ENCODE measurements at places on chromosomes 6 and 20. TPM values are rescaled to one million over a fixed set of nuclear protein-coding genes. Genes with fewer than 3 reads are reported as not detected.

The PRSS16 gene
- not detected for total RNA-seq

The TMEM244 gene
- total RNA-seq, result not detected

The GSS gene
- 40.7 TPM for total RNA-seq

The PPP1R3D gene
- 3.2 TPM for total RNA-seq

The DUSP15 gene
- total RNA-seq, result 13.0 TPM

The BANF2 gene
- total RNA-seq, result not detected

The SCRT2 gene
- not detected for total RNA-seq

The TXLNB gene
- total RNA-seq, result not detected

DNA sequence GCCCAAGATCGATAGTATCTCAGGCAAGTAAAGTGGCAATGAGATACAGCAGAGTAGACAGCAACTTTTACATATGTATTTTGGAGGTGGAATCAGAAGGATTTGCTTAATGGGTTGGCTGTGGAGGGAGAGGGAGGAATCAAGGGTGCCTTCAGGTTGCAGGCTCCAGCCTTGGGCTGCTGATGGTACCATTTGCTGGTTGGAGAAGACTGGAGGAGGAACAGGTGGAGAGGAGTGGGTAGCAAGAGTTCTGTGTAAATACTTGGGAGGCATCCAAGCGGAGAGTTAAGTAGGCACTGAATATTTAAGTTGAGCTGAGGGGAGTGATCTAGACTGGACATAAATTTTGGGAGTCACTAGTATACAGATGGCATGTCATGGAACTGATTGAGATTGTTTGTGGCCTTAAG, 5.2 kb downstream of the BICRAL start:
- peak overlapping the region; percentile 100 for H3K27ac ChIP-seq
- no peaks in the 10 kb centered on the region for H3K27me3 ChIP-seq
- H3K4me1 ChIP-seq, result peaks cover 4% of the 10 kb centered on the region
- no peak for DNase-seq
- no peaks in the 10 kb centered on the region for H3K36me3 ChIP-seq

- no peaks in the 10 kb centered on the region for H3K4me1 ChIP-seq
- H3K27me3 ChIP-seq, result no peaks in the 10 kb centered on the region
- H3K27ac ChIP-seq, result no peak overlapping the region
- DNase-seq, result no peak
These were observed 33.1 kb upstream of the CDYL start for GRCh38 chr6:4743062-4743461.

GRCh38 chr6:14070457-14070856, 47.1 kb upstream of the CD83 start:
- H3K36me3 ChIP-seq, result no peaks in the 10 kb centered on the region
- H3K4me3 ChIP-seq, result no peak overlapping the region
- no peaks in the 10 kb centered on the region for H3K4me1 ChIP-seq
- no peak for DNase-seq

DNA sequence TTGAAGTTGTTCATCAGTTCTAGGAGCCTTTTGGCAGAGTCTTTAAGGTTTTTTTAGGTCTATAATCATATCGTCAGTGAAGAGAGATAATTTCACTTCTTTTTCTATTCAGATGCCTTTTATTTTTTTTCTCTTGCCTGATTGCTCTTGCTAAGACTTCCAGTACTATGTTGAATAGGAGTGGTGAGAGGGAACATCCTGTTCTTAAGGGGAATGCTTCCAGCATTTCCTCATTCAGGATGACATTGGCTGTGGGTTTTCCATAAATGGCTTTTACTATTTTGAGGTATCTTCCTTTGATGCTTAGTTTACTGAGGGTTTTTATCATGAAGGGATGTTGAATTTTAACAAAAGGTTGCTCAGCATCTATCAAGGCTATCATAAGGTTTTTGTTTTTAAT, 109.5 kb downstream of the CLVS2 start:
- no peak for DNase-seq
- no peak overlapping the region for H3K27ac ChIP-seq
- no peaks in the 10 kb centered on the region for H3K27me3 ChIP-seq
- no peaks in the 10 kb centered on the region for H3K36me3 ChIP-seq

DNA sequence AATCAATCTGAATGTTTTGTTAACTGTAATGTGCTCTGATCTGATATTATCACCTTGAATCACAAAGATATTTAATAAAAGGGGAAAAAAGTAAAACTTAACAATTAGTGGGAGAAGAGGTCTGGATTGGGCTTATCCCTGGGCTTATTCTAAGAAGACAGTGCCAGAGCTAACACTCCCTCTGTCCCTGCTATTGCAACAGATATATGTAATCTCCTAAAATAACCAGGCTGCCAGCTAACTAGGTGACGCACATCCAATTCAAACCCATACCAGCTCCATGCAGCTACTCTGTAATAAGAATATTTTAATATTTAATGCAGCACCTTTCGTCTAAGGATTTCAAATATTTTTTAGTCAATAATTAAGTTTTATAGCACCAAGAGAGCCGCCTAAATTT, 330.1 kb upstream of the MARCKS start:
- H3K27me3 ChIP-seq, result no peaks in the 10 kb centered on the region
- no peak overlapping the region for H3K4me3 ChIP-seq
- H3K36me3 ChIP-seq, result no peaks in the 10 kb centered on the region
- no peak for DNase-seq
- no peaks in the 10 kb centered on the region for H3K4me1 ChIP-seq

GRCh38 chr6:1871724-1872315, 262.1 kb downstream of the FOXC1 start:
- no peaks in the 10 kb centered on the region for H3K27me3 ChIP-seq
- DNase-seq, result no peak
- peaks cover 4% of the 10 kb centered on the region for H3K4me1 ChIP-seq
- H3K27ac ChIP-seq, result peak overlapping the region; percentile 82
- H3K4me3 ChIP-seq, result peak overlapping the region; percentile 15

DNA sequence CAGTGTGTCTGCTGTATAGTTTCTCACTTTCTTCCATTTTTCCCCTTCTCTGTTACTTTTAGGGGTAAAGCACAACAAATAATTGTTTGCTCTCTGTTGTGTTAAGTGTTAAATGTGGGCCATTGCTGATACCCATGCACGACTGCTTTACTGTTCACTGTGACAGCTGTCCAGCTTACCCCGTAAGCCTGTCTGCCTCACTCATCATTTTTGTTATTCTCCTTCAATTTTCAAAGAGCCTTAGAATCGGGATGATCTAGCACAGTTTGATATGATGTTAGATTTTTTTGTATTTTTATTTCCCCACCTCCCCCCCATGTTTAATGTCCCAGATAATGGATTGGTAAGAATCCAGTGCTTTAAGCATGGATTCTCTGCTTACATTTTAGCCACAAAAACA, 41.2 kb upstream of the MLIP start:
- no peaks in the 10 kb centered on the region for H3K36me3 ChIP-seq
- no peak for DNase-seq
- no peak overlapping the region for H3K27ac ChIP-seq
- H3K4me3 ChIP-seq, result no peak overlapping the region
- no peaks in the 10 kb centered on the region for H3K27me3 ChIP-seq

DNA sequence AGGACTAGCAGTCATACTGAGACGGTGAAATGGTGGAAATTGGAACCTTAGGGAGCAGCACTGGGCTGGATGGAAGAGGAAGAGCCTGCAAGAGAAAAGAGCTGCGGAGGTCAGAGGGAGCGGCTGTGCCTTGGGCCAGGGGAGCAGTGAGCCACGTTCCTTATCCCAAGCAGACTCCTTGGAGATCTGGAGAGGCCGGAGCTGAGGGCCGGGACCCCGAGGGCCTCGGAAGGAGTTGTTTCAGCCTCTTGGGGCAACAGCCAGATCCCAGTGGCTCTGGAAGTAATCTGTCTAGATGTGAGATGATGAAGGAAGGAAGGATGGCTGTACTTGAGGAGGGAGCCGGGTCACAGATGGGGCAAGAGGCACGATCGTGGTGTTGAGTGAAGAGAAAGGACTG, 16.1 kb downstream of the PCMTD2 start:
- H3K36me3 ChIP-seq, result peaks cover 11% of the 10 kb centered on the region
- no peak for DNase-seq
- H3K27ac ChIP-seq, result no peak overlapping the region
- H3K4me3 ChIP-seq, result no peak overlapping the region
- H3K4me1 ChIP-seq, result no peaks in the 10 kb centered on the region

- H3K4me1 ChIP-seq, result no peaks in the 10 kb centered on the region
- no peaks in the 10 kb centered on the region for H3K27me3 ChIP-seq
- no peak for DNase-seq
- no peak overlapping the region for H3K4me3 ChIP-seq
These were observed 54.3 kb upstream of the RNF146 start for GRCh38 chr6:127212376-127212775.

- H3K36me3 ChIP-seq, result peaks cover 32% of the 10 kb centered on the region
- H3K27ac ChIP-seq, result peak within 1 kb of the TSS; percentile 80
- H3K4me1 ChIP-seq, result no peaks in the 10 kb centered on the region
- H3K27me3 ChIP-seq, result no peaks in the 10 kb centered on the region
These were observed at the start of gene ZSCAN9 for GRCh38 chr6:28225056-28225834. ZSCAN9 (plus strand) TSS chr6:28225275; CDS start chr6:28227085, 1,810 bp downstream.

All from ascending aorta (tissue), 2 donors.